Right hindlimb (tissue), 1 donor: ENCODE measurements at places on chromosomes 4 and X.
A peak's percentile ranks its signal among the peaks of the same experiment; 100 is the strongest.

- no peak for DNase-seq
These were observed 14.8 kb downstream of the HOPX start for GRCh38 chr4:56666279-56666678.

- peak; percentile 60 for DNase-seq
These were observed 589.7 kb downstream of the SPRY1 start for GRCh38 chr4:123986268-123986798.

DNA sequence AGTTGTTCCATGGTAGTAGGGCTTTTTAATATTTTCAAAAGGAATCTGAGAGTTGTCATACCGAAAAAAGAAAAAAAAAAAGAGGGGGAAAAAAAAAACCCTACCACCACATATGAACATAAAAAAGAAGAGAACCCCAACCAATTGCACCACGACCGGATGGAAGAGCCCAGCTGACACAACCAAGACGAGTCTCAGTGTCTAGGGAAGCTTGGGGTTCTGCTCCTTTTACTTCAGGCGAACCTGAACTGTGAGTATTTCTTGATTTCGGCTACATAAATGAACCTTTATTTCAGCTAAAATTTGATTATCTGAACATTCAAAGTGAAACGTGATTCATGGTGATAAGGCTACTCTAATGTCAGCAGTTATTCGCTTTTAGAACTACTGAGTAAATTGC lies at the start of gene GPR34:
GPR34 (plus strand) TSS at position 139 of the 400 bp plus-strand sequence. CDS start 6,661 bp downstream, outside the sequence.
- DNase-seq = no peak

- no peak for DNase-seq
These were observed 82.4 kb upstream of the FAM9C start for GRCh38 chrX:13126775-13127174.

GRCh38 chr4:8176547-8177399 lies 18.2 kb upstream of the ABLIM2 start:
- DNase-seq = peak; percentile 66

GRCh38 chrX:134622813-134623185 lies 35.5 kb downstream of the PLAC1 start:
- no peak for DNase-seq

- no peak for DNase-seq
These were observed 1300.9 kb upstream of the DIAPH2 start for GRCh38 chrX:95383778-95384177.

DNA sequence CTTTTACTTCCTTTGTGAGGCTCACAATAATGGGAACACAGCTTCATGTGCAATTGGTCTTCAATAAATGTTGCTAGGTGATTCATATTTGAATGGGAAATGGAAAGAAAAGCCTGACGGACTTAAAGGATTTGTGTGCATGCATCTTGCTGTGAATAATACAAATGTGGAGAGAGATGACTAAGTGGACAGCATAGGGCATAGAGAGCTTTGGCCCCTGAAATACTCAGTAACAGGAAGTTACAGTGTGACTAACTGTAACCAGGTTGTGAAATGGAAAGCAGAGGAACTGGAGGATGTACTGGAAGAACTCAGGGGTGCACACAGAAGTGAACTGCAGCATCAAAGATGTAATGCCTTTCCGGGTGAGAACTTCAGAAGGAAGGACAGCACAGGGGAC lies 206.7 kb downstream of the MGST2 start:
- DNase-seq = no peak

DNA sequence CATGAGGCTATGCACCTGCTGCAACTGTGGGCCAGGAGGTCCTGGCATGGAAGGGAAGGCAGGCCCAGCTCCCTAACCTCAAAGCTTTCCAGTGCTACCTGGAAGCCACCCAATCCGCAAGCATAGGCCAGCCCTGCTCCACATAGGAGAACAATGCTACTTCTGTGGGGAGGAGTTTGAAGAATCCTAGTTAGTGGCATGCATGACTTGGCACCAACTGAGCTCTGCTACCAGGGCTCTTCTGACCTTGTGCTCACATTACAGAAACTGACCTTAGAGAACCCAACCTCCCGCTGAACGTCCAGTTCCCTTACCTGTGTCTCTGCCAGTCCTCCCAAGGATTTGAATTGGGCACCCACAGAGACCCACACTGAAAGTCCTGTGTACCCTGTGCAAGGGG lies 58.8 kb downstream of the USP46 start:
- no peak for DNase-seq

DNA sequence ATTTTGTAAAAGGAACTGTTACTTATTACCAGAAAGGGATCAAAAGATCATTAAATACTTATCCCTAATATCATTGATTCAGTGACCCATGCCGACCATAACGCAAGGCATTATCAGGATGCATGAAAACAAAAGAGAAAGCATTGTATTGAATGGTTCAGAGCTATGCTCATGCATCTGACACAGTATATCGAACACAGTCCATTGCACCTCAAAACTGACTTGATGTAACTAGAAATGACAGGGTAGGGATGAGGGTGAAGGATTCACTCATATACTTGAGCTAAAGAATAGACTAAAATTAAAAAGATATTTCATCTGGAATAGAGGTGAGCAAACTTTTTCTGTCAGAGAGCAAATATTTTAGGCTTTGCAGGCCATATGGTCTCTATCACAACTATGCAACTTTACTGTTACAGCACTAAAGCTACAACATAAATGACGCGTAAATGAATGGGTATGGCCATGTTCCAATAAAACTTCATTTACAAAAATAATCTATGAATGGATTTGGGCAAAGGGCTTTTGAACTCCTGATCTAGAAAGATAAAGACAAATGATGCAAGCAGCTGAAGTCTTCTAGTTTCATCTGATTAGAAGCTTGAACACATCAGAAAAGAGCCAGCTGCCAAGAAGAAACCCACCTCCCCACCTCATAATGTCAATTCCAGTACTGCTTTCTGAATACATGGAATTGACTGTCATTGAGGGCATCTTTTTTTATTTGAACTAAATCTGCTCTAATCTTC lies 12.9 kb upstream of the SPP1 start:
- no peak for DNase-seq

DNA sequence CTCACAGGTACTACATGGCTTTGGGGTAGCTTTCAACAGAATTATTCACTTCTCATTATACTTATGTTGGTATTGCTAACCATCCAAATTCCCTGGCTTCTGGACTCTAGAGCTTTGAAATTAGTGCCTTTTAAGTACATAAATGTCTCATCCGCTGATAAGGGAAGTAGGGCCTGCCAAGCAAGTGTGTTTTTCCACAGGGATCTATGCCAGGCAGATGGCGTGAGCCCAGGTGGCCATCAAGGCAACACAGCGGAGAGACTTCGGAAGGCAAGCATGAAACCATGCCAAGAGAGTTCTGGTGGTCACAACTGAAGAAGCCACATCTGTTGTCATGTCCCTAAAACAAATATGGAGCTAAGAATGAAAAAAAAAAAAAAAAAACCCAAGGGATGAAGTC lies 503.1 kb upstream of the LCORL start:
- DNase-seq = no peak

GRCh38 chr4:58166490-58166889 lies 1056.3 kb upstream of the IGFBP7 start:
- no peak for DNase-seq

GRCh38 chr4:140237616-140238350 lies 83.8 kb upstream of the MAML3 start:
- peak; percentile 91 for DNase-seq

DNA sequence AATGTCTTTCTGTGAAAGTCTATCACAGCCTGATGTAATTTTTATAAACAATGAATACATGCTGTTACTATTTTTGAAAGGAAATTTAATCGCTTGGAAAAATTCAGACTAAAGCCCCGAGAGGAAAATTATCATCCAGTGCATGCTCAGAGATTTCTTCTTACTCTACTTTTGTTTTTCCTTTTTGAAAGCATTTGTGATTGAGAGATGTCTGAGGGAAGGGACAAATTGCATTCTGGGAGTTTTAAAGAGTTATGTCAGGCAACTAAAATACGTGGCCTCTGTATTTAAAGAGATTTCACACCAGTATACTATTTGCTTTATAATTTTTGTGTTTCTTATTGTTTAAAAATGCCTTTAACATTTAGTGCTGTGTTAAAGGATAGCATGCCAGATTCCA lies 1.4 kb upstream of the ZFX start:
- DNase-seq = no peak

DNA sequence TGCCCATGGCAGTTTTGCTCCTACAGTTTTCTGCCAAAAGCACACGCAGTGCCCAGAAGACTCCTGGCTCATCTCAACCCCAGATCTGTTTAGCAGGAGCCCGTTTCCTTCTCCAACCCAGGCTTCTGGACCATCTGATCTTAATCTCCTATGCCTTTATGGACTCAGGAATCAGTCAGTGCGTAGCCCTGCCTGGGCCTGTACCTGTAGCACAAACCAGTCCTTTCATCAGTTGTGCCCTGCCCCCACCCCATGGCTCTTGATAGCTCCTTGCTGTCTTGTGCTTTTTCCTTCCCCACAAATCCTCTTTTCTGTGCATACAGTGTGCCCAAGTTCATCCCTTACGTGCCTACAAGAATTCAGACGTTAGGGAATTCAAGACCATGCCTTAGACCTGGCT lies 1.5 kb downstream of the ZNF718 start:
- no peak for DNase-seq

DNA sequence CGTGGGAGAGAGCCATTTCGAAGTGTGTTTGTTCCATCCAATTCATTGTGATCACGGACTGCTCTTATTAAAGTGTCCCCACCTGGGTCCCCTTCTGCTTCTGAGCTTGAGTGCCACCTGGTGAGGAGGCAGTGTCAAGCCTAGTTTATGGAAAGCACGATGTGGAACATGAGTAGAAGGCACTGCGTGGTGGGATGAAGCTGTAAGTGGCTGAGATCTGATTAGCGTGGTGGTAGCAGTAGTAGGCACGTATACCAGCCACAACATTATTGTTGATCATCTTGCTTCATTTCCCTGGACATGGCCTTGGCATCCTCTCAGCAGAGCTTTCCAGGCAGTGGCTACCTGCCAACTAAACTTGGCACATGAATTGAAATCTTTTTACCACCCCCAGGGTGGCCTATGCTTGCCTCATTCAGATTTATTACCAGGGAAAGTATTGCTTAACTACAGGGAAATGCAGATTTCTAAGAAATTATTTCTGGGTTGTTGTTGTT lies 46.4 kb downstream of the GPAT3 start:
- peak; percentile 28 for DNase-seq

- no peak for DNase-seq
These were observed 14.9 kb downstream of the RAB33A start for GRCh38 chrX:130186651-130187050.

GRCh38 chr4:14070289-14070880 lies 442.9 kb upstream of the BOD1L1 start:
- no peak for DNase-seq

- DNase-seq = no peak
These were observed 83.6 kb downstream of the MAML3 start for GRCh38 chr4:140070366-140070765.

- no peak for DNase-seq
These were observed 18.1 kb downstream of the CCSER1 start for GRCh38 chr4:90145319-90145718.

DNA sequence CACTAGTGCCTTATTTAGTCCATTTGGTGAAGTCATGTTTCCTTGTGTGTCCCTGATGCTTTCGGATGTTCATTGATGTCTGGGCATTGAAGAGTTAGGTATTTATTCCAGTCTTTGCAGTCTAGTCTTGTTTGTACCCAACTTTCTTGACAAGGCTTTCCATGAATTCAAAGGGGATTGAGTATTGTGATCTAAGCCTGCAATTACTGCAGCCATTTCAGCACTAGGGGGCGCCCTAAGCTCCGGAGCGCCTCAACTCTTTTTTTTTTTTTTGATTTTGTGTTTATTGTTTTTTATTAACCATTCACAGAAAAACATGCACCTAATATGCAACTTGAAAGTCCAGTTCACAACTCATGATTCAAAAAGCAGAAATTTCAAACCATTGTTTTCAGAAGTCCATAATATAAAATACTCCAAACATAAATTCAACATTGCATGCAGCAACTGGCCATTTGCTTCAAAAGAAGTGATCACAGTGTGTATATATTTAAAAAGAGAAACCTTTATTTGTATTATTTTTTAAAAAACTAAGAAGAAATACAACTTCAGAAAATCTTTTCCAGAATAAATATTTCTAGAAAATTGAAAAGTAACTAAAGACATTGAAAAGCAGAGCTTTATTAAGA lies 59.2 kb downstream of the PTPN13 start:
- DNase-seq = no peak

GRCh38 chr4:67082746-67083145 lies 462.6 kb downstream of the CENPC start:
- DNase-seq = no peak

- DNase-seq = no peak
These were observed 152.0 kb upstream of the FTHL17 start for GRCh38 chrX:31223817-31224216.

DNA sequence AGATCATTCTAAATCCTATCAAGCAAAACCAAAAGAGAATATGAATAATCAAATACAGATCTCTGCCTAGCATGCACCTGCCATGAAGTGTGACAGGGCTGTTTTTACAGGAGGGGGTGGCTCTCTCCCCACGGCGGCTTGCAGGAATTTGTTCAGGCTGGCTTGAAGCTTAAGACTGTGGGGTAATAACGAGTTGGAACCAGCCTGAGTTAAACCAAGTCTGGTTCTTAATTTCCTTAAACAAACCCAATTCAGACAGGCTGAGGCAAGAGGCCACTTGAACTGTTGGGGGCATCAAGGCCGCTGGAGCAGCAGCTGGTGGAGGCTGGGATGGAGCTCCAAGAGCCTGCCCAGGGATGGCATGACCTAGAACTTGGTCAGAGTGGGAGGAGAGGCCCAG lies 45.1 kb upstream of the LGI2 start:
- no peak for DNase-seq

- no peak for DNase-seq
These were observed 111.1 kb downstream of the SLC4A4 start for GRCh38 chr4:71449878-71450277.
